Effector memory CD8-positive, alpha-beta T cell (primary cell): ENCODE measurements at places on chromosomes 5 and 9.

GRCh38 chr5:8686707-8687106, 817.8 kb downstream of the MTRR start:
- no peak for DNase-seq

- peak; percentile 98 for DNase-seq
These were observed at the start of gene ZNF484 for GRCh38 chr9:92877531-92878430. Gene ZNF484, minus strand, starts transcription at chr9:92878038. Its CDS starts 3,009 bp downstream, at chr9:92875029.

DNA sequence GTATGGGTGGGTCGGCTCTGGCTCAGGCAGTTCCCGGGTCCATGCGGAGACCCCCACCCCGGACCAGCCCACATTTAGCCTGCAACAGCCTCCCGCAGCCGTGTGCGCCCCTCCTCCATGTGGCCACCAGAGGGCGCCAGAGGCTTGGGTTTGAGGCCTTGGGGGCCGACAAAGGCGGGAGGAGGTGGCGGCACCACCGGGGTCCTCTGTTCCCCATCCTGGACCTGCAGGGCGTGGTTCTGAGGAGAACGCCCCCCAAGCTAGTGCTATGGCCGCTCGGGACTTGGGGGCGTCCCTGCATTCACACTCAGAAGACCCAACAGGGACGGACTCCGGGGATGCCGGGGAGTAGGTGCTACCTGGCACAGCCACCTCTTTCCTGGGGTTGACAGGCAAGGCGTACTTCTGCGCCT, 16.5 kb downstream of the ASS1 start:
- peak; percentile 66 for DNase-seq

GRCh38 chr9:25225938-25226760, 452.1 kb downstream of the TUSC1 start:
- DNase-seq, result no peak

GRCh38 chr9:18741945-18742344, 268.0 kb downstream of the ADAMTSL1 start:
- DNase-seq, result no peak

GRCh38 chr5:147483961-147484707, 25.7 kb downstream of the DPYSL3 start:
- DNase-seq, result no peak

DNA sequence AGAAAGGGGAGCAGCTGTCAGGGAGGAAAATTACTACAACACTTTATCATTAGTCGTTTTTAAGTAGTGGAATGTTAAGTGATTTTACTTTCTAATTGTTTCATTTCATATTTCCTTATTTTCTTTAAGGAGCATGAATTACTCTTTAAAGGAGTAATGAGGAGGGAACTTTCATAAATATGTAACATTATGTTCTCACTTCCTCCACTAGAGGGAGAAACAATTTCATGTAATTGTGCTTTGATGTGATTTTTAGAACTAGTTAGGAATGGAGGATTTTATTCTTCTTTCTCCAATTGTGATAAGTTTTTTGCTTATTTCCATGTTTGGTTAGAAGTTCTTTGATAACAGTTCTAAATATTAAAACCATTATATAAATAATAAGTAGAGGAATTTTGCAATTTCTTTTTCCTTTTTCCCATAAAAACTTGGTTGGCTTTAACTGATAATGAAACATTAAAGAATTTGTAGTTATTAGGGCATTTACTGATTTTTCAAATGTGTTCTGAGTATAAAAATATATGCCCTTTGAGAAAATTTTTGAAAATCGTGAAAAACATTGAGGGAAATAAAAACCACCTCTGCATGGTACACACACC, 25.6 kb downstream of the CEP78 start:
- no peak for DNase-seq

GRCh38 chr9:133060417-133060841, 1.4 kb upstream of the CEL start:
- no peak for DNase-seq

- no peak for DNase-seq
These were observed 43.2 kb upstream of the ANKRD33B start for GRCh38 chr5:10520706-10521105.

- DNase-seq, result no peak
These were observed 24.0 kb upstream of the TPPP start for GRCh38 chr5:717143-717542.
